ENCODE measurements at places on chromosomes 13 and 19. TPM values are rescaled to one million over a fixed set of nuclear protein-coding genes. Genes with fewer than 3 reads are reported as not detected.
A peak's percentile ranks its signal among the peaks of the same experiment; 100 is the strongest.

GRCh38 chr13:93270769-93271742, 44.4 kb downstream of the GPC6 start:
- H3K4me3 ChIP-seq, result no peak overlapping the region
- H3K27me3 ChIP-seq, result no peaks in the 10 kb centered on the region
- H3K27ac ChIP-seq, result no peak overlapping the region
- no peaks in the 10 kb centered on the region for H3K4me1 ChIP-seq
- no peaks in the 10 kb centered on the region for H3K36me3 ChIP-seq

DNA sequence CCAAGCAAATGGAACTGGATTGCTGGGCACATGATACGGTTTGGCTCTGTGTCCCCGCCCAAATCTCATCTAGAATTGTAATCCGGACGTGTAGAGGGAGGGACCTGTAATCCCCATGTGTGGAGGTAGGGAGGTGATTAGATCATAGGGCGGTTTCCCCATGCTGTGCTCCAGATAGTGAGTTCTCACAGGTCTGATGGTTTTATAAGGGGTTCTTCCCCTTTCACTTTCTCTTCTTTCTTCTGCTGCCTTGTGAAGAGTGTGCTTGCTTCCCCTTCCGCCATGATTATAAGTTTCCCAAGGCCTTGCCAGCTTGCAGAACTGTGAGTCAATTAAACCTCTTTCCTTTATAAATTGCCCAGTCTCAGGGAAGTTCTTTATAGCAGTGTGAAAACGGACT, 32.6 kb upstream of the MTIF3 start:
- DNase-seq, result no peak
- no peaks in the 10 kb centered on the region for H3K36me3 ChIP-seq
- H3K27ac ChIP-seq, result no peak overlapping the region
- H3K4me3 ChIP-seq, result no peak overlapping the region
- no peaks in the 10 kb centered on the region for H3K4me1 ChIP-seq

DNA sequence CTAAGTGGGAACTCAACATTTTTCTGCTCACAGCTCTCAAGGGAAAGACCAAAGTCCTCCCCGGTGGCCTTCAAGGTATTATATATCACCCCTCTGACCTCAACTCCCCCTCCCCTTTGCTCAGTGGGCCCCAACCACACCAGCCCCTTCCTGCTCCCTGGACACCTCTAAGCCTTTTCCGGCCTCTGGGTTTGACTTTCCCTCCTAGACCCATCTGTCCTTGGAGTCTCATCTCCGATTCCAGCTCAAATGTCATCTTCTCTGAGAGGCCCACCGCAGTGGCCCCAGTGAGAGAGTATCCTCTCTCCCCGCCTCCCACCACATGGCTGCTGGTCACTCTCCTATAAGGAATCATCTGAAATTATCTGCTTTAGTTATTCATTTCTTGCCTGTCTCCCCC, 941 bp upstream of the UHRF1 start:
- H3K27me3 ChIP-seq, result no peaks in the 10 kb centered on the region
- no peak overlapping the region for H3K4me3 ChIP-seq
- H3K27ac ChIP-seq, result no peak overlapping the region

- DNase-seq, result peak; percentile 19
- H3K27me3 ChIP-seq, result no peaks in the 10 kb centered on the region
- peaks cover 18% of the 10 kb centered on the region for H3K36me3 ChIP-seq
- no peak overlapping the region for H3K4me3 ChIP-seq
Measured at GRCh38 chr19:41868120-41868988, 8.3 kb downstream of the RPS19 start.

- no peaks in the 10 kb centered on the region for H3K27me3 ChIP-seq
- no peak overlapping the region for H3K4me3 ChIP-seq
- H3K4me1 ChIP-seq, result no peaks in the 10 kb centered on the region
Measured at GRCh38 chr19:18408053-18408476, 10.6 kb upstream of the LRRC25 start.

DNA sequence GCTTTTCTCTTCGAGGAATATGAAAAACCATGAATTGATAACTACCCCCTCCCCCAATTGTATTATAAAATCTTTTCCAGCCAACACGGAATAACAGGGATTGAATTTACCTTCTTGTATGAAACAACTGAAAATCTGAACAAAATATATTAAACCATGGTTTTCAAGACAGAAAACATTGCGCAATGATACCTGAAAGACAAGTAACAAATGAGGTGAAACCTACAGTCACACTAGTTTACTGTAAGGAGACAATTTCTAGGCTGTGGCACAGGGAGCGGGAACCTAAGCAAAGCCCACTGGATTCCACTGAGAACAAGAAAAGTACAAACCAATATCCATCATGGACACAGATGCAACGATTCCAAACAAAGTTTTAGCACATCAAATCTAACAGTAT, 53.4 kb downstream of the ZNF283 start:
- no peak overlapping the region for H3K27ac ChIP-seq

GRCh38 chr13:45604892-45605291, 10.6 kb downstream of the ERICH6B start:
- H3K27ac ChIP-seq, result no peak overlapping the region
- no peaks in the 10 kb centered on the region for H3K36me3 ChIP-seq
- H3K4me3 ChIP-seq, result no peak overlapping the region

DNA sequence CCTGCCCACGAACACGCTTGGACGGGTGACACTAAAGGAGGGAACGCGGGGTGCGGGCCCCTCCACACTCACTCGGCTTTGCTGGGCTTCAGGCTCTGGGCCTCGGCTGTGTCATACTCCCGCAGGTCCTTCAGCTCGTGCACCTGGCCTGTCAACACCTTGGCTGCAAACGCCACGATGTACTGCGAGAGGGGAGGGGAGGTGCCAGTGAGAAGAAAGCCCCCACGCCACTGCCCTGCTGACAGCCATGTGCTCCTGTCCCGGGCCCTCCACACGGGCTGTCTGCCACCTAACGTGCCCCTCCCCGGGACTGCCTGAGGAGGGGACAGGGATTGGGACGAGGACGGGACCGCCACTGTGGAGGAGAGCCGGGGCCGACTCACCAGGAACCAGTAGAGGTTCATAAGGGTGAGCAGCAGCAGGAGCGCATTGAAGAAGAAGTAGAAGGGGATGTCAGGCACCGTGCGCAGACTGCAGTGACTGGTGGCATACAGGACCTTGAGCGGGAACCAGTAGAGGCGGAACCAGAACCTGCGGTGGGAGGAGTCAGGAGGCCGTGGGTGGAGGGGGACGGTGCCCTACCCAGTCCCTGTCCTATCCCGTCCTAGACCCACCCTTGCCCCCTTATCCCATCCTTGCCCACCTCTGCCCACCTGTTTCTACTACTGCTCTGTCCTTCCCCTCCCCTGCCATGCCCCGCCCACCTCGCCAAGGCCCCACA, 16.9 kb downstream of the CERS1 start:
- peaks cover 29% of the 10 kb centered on the region for H3K36me3 ChIP-seq
- no peak overlapping the region for H3K27ac ChIP-seq
- DNase-seq, result no peak
- no peak overlapping the region for H3K4me3 ChIP-seq
- H3K27me3 ChIP-seq, result no peaks in the 10 kb centered on the region

- H3K27me3 ChIP-seq, result no peaks in the 10 kb centered on the region
- no peak overlapping the region for H3K27ac ChIP-seq
- no peaks in the 10 kb centered on the region for H3K36me3 ChIP-seq
- no peak overlapping the region for H3K4me3 ChIP-seq
Measured at GRCh38 chr19:30920222-30920621, 429.0 kb downstream of the TSHZ3 start.

GRCh38 chr13:113897161-113897560, 33.3 kb upstream of the GAS6 start:
- no peak overlapping the region for H3K4me3 ChIP-seq
- no peaks in the 10 kb centered on the region for H3K4me1 ChIP-seq
- no peaks in the 10 kb centered on the region for H3K36me3 ChIP-seq
- no peak for DNase-seq
- no peaks in the 10 kb centered on the region for H3K27me3 ChIP-seq
- H3K27ac ChIP-seq, result no peak overlapping the region

DNA sequence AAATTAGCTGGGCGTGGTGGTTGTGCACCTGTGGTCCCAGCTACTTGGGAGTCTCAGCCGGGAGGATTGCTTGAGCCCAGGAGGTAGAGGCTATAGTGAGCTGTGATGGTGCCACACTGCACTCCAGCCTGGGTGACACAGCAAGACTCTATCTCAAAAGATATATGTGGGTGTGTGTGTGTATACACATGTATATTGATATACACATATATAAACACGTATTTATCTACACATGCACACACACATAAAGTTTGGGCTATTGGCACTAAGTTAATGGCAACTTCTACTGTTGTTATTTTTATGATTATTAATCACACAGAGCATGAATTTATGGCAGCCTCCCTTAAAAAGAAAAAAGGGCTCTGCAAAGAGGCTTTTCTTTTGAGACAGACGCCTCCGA, 27.1 kb upstream of the ABCC4 start:
- no peak overlapping the region for H3K4me3 ChIP-seq
- H3K27ac ChIP-seq, result no peak overlapping the region
- no peak for DNase-seq
- H3K36me3 ChIP-seq, result no peaks in the 10 kb centered on the region

Gene VSTM2B
- polyA plus RNA-seq, result not detected

DNA sequence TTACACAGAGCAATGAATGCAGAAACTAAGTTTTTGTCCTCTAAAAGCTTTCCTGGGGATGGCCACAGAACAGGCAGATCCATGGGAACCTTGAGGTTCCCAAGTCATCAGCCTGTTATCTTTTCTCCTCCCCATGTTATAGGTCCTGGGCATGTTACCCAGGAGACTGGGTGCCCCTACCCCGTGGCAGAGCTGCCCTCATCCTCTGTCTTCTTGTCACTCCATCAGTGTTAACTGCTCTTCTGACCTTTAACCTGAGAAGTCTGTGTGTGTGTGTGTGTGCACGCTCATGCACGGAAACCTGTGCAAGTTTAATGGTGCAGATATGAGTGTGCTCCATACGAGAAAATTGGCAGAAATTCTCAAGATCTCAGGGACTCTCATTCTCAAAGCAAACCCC, 43.9 kb upstream of the ZNF724 start:
- H3K27me3 ChIP-seq, result no peaks in the 10 kb centered on the region
- no peak overlapping the region for H3K27ac ChIP-seq
- no peaks in the 10 kb centered on the region for H3K4me1 ChIP-seq
- no peak for DNase-seq

DNA sequence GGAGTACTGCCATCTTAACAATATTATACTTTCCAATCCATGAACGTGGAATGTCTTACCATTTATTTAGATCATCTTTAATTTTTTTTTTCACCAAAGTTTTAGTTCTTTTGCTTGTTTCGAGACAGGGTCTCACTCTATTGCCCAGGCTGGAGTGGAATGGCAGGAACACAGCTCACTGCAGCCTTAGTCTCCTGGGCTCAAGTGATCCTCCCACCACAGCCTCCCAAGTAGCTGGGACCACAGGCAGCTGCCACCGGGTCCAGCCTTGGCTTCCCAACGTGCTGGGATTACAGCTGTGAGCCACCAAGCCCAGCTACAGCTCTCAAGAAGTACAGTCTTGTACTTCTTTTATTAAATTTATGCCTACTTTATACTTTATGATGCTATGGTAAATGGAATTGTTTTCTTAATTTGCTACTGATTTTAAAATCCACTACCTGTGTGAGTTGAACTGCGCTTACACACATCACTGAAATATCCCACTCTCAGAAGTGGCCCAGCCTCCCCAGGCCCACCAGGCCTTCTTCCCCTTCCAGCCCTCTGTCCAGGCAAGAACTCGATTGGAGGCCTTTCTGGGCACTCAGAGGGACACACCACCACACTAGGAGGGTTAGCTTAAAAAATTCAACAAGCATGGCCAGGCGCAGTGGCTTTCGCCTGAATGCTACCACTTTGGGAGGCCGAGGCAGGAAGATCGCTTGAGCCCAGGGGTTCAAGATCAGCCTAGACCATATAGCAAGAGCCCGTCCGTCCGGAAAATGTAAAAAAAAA, 1.0 kb upstream of the PGLS start:
- H3K4me1 ChIP-seq, result peaks cover 20% of the 10 kb centered on the region
- no peak for DNase-seq
- H3K27ac ChIP-seq, result peak overlapping the region; percentile 100
- H3K36me3 ChIP-seq, result peaks cover 7% of the 10 kb centered on the region
- H3K4me3 ChIP-seq, result peak overlapping the region; percentile 95

DNA sequence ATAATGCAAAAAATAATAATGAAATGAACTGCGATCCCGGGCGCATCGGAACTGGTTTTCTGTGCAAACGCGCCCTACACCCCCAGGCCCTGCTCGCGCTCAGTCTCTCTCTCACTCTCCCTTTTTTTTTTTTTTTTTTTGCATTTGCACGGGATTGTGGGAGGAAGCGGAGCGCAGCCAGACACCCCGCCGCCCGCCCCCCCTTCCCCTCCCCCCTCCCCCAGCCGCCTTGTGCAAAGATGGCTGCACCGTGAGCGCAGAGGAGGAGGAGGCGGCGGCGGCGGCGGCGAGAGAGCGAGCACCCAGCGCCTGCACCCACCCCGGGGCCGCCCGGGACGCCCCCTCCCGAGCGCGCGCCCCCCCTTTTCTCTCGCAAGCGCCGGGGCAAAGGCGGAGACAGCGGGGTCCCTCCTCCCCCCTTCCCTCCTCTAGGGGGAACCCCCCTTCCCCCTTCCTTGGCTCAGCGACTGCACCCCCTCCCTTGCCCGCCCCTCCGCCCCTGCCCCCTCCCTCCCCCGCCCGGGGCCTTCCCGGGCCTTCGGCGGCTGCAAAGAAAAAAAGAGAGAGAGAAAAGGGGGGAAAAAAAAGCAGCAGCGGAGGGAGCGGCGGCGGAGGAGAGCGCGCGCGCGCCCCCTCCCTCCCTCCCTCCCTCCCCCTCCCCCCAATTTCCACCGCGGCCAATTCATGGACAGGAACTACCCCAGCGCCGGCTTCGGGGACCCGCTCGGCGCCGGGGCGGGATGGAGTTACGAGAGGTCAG, at the start of gene PRR12:
TSS of gene PRR12 (plus strand) at position 212 of the 760 bp plus-strand sequence. CDS start at position 685, 473 bp downstream.
- peaks cover 16% of the 10 kb centered on the region for H3K4me1 ChIP-seq
- H3K36me3 ChIP-seq, result no peaks in the 10 kb centered on the region
- peak; percentile 60 for DNase-seq
- H3K27ac ChIP-seq, result peak within 1 kb of the TSS; percentile 93
- no peaks in the 10 kb centered on the region for H3K27me3 ChIP-seq

DNA sequence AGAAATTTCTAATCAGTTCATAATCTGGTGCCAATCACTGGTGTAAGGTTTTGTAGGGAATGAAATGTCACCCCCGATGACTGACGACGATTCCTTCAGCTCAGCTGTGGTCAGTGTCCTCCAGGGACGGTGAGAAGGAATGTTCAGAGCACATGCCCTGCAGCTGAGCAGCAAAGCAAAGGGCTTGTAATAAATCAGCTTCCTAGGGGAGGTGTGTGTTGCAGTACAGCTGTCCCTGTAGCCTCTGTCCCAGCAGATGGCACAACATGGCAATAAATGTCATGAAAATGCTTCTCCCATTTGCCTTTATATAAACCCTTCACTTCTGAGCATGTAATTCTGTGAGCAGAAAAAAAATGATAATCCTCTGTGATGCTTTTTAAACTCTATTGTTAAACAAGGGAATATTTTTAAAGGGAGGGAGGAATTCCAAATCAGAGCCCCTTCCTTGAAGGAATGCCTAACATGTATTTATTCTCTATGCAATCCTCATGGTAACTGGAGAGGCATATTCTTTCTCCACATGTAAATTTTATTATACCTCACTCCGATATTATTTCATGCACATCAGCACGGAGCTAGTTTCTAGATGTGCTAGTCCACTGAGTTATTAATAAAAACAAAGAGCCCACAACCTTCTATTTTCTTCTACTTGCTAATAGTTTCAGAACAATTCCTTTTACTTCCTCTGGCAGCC, 102.5 kb downstream of the FAM216B start:
- no peaks in the 10 kb centered on the region for H3K36me3 ChIP-seq
- no peak for DNase-seq
- H3K27ac ChIP-seq, result no peak overlapping the region
- H3K4me3 ChIP-seq, result no peak overlapping the region
- H3K4me1 ChIP-seq, result peaks cover 6% of the 10 kb centered on the region

Gene GIPR
- 0.08 TPM for polyA plus RNA-seq

GRCh38 chr19:13042443-13043130, 47.3 kb downstream of the NFIX start:
- no peaks in the 10 kb centered on the region for H3K36me3 ChIP-seq
- H3K27me3 ChIP-seq, result no peaks in the 10 kb centered on the region
- peaks cover 97% of the 10 kb centered on the region for H3K4me1 ChIP-seq
- peak overlapping the region; percentile 81 for H3K27ac ChIP-seq
- H3K4me3 ChIP-seq, result no peak overlapping the region

Gene PGLYRP1
- polyA plus RNA-seq, result not detected

Data from psoas muscle (tissue), 8 donors.